Stimulated activated CD8-positive, alpha-beta memory T cell treated with anti-CD3 and anti-CD28 coated beads, Interleukin-15, amount 100 ng/mL, for 48 hours (primary cell): ENCODE measurements at places on chromosomes 5 and 9.

GRCh38 chr5:2239201-2239910 is 356.6 kb upstream of the IRX4 start:
- no peak for DNase-seq

DNA sequence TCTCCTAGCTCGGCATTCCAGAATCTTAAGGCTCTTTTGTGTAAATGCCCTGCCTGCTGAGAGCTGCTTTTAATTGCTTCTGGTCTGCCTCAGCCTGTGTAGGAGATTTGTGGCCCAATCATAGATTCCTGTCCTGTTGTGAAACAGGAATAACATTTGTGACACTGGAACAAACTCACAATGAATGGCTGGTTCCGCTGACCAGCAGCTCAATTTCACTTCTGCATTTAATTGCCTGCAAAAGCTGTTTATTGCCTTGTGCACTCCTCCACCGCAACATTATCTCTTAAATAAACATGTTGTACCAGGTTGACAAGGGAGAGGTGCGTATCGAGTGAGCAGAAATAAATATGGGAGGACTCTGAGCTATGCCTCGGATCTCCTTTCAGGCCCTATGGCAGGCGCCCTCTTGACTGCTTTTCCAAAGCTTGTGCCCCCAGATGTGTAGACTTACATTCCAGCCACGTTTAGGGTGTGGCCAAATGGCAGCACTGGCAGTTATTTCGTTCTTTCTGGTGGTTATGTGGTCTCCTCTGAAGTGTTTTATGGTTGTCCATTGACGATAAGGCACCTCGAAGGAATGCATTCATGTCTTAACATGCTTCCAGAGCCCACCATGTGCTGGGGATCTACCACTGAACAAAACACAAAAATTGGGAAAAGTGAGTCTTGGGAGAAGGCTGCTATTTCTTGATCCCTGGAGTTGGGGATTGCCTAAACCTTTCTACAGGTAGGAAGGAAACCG is 58.1 kb downstream of the DMRT1 start:
- DNase-seq, result no peak

GRCh38 chr9:93087971-93088655 is 7.9 kb upstream of the CARD19 start:
- no peak for DNase-seq

DNA sequence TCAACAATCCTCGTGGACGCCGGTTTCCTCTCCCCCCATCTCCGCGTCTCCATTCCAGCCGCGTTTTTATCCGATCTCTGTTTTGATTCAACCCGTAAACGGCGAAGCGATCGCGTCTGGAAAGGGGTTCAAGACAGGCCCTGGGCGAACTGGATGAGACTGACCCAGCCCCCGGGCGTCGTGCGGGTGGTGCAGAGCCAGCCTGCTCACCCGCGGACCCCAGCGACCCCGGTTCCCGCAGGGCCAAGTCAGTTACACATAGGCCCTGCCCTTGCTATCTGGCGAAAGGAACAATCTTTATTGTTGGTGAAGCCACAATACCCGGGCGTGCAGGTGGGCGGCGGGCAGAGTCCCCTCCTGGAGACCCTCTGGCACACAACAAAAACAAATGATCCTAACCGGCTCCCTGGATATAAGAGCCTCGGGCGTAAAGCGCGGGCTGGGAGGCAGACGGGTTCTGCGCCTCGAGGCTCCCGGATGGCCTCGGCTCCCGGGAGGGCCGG is 1.8 kb downstream of the TLX3 start:
- no peak for DNase-seq

DNA sequence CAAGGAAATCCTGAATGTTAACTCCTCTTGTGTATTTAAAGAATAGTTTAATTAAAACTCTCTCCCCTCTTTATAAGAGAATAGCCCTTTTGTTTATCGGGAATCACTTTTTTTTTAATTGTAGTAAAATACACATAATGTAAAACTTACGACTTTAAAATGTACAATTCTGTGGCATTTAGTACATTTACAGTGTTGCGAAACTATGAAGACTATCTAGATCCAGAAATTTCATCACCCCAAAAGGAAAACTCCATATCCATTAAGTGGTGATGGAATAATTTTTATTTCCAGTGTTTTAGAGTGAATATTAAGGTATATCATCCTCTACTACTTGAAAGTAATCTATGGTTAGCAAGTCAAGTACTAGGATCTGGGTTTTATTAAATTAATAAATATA is 36.8 kb downstream of the KDM3B start:
- DNase-seq, result no peak

- DNase-seq, result no peak
These were observed 32.5 kb downstream of the PTGES start for GRCh38 chr9:129720181-129720864.

DNA sequence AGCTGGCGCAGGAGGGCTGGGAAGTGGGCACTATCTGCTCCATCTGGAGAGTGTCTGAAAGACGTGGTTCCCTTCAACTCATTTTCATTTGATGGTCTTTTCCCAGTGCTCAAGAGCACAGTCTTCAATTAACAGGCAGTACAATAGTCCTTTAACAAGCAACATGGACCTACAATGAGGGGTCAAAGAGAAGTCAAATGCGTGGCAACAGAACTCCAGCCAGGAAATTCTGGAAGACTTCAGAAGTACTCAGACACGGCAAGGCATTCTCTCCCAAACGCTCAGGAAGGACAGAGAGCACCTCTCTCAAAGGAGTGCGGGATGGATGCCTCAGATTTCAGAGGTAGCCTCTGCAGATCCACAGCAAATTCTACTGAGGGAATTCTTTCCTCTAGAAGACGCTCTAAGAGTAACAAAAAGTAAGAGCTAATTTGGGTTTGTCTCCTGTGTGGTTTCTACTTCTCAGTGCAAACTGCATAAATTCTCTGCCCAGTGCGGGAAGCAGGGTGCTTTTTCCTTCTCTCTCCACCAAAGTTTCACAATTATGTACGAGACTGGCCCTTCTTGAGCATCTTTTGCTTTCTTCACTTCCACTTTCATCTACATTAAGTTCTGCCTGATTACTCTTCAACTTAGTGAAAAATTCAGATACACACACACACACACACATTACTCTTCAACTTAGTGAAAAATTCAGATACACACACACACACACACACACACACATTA is 56.4 kb downstream of the LHFPL2 start:
- no peak for DNase-seq

DNA sequence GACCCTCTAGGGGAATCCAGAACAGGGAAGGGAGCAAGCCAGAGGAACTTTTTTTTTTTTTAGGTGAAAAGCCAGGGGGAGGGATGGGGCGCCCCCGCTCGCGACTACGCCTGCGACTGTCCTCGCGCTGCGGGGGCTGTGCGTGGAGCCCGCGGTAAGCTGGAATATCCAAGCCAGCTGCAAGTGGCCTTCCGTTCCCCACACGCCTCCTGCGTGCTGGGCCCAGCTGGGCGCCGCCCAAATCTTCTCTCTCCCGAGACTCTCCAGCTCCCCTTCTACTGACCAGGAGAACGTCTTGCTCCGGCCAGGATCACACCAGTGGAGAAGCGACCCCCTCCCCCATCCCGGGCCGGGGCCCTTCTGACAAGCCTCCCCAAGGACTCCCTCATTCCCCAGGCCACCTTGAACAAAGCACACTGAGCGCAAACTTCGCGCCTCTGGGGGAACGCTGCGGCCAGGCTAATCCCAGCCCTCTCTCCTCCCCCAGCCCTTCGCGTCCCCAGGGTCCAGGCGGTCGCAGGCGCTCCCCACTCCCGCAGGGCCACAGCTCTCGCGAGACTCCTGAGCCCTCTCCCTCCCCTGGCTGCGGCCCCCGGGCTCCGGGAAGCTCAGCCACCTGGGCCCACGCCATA is 6.6 kb downstream of the BARX1 start:
- DNase-seq, result no peak

DNA sequence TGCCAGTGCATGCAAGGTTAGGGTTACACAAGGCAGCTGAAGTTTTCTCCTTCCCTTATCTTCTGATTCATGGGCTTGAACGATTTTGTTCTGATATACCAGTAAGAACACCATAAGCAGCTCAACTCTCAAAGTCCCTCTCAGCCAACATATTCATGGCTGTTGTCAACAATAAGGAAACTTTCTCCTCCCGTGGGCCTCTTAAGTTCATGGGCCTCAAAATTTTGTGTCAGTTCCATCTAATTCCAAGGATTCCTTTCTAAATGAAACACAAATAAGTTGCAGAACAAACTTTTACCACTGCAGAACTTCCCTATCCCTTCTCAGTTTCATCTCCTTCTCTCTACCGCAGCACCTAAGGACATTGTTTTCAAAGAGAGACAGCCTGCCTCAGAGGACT is 23.6 kb upstream of the CAST start:
- no peak for DNase-seq

- DNase-seq, result no peak
These were observed 332.9 kb upstream of the CCNG1 start for GRCh38 chr5:163104464-163104863.

- DNase-seq, result no peak
These were observed 210.9 kb downstream of the FRMD3 start for GRCh38 chr9:83327323-83327722.

GRCh38 chr5:69099302-69099701 is 5.5 kb downstream of the SLC30A5 start:
- DNase-seq, result no peak

- no peak for DNase-seq
These were observed 95.1 kb downstream of the MEF2C start for GRCh38 chr5:88787856-88788255.

DNA sequence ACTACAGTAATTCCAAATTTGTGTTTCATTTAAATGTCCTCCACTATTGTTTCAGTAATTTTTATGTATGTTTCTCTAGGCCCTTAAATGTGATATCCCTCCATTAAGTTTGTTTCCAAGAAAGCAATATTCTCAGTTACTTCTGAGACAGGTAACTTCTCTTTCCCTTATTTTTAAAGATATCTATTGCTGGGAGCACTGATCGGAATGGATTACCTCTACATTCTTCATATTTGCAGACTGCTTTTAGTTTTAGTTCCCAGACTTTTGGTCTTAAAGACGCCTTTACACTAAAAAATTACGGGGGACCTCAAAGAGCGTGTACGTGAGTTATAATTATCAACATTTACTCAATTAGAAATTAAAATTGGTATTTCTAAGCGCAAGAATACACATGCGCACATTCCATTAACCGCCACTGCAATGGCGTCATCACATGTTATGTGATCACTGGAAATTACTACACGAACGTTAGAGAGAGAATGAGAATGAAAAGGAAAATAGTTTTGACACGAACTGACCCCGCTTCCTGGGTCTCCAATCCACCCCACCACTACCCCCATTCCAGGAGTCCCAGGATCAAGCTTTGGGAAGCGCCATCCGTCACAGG is 519 bp upstream of the RAD50 start:
- DNase-seq, result no peak

DNA sequence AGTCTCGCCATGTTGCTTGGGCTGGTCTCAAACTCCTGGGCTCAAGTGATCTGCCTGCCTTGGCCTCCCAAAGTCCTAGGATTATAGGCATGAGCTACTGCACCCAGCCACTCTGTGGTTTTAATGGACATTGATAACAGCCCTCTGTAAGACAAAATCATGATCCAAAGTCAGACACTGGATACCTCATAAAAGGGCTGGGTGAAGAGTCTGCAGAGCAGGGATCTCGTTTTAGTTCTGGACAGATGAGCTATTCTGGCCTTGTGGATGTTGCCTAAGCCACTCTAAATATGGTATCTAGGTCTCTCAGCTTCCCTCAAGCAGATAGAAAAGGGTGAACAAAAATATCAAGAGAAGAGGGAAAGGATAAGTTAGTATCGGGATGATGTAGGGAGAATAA is 133.4 kb upstream of the OSMR start:
- DNase-seq, result no peak

DNA sequence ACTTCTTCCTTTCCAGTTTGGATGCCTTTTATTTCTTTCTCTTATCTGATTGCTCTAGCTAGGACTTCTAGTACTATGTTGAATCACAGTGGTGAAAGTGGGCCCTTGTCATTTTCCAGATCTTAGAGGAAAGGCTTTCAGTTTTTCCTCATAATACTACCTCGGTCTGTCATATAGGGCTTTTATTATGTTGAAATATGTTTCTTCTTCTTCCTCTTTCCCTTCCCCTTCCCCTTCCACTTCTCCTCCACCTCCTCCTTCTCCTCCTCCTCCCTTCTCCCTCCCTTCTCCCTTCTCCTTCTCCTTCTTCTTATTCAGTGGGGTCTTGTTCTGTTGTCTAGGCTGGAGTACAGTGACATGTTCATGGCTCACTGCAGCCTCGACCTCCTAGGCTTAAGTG is 9.2 kb upstream of the TERT start:
- no peak for DNase-seq

- no peak for DNase-seq
These were observed 778 bp downstream of the FRRS1L start for GRCh38 chr9:109166171-109166770.

GRCh38 chr5:107467137-107467932 is 203.4 kb downstream of the EFNA5 start:
- no peak for DNase-seq
